A172 (cell line): ENCODE measurements at places on chromosomes 16 and 17. TPM values are rescaled to one million over a fixed set of nuclear protein-coding genes. Genes with fewer than 3 reads are reported as not detected.

GRCh38 chr17:38429476-38430100 lies 1.3 kb downstream of the ARHGAP23 start:
- no peak for DNase-seq

Gene CPNE7
- total RNA-seq: 4.7 and 18.5 TPM in 2 replicates

- DNase-seq: no peak
Measured at GRCh38 chr16:48131201-48131935, 24.4 kb downstream of the ABCC12 start.

Gene KRT36
- 0.05 TPM in 1 of 2 replicates, not detected in the other for total RNA-seq

- DNase-seq: no peak
Measured at GRCh38 chr17:10879190-10879836, 41.4 kb upstream of the PIRT start.

Gene BANP
- 16.9 and 25.4 TPM in 2 replicates for total RNA-seq

DNA sequence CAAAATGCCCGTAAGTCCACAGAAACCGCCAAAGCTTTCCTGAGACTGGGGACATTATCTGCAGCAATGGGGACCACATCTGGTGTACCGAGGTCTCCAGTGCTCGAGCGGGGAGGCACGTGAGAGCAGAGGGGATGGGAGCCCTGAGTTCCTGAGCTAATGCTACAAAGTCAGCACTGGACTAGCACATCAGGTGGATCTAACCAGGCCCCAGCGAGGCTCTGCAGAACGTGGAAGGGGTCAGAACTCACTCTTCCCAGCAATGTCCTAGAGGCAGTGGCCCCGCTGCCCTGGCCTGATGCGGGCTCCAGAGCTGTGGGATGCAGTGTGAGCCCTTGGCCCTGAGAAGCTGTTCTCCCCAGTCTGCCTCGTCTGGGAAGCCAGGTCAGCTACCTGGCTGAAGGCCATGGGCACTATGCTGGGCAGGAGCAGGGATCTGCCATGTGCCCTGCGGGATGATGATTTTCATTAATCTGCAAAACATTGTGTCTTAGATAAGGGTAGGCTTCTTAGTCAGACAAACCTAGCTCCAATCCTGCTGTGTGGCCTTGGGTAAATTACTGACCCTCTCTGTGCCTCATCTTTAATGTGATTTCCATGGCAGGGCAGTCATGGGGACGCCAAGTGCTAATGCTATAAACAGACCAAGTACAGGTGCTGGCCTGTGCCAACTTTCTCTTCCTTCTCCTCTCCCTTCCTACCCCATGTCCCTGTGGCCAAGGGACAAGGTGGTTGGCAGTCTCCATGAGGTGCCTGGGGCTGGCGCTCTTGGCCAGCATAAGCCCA lies 40.1 kb upstream of the SLC38A10 start:
- DNase-seq: no peak

Gene TANC2
- 4.9 and 26.0 TPM in 2 replicates for total RNA-seq

Gene NOG
- total RNA-seq: 94.6 and 149 TPM in 2 replicates

- DNase-seq: peak; percentile 97
Measured at GRCh38 chr17:47862621-47863440, 11.9 kb upstream of the SP6 start.

Gene PIMREG
- total RNA-seq: 81.2 and 96.3 TPM in 2 replicates

Gene GRAPL
- not detected in 2 replicates for total RNA-seq

GRCh38 chr17:75849724-75850123 lies 5.4 kb downstream of the WBP2 start:
- DNase-seq: no peak

- no peak for DNase-seq
Measured at GRCh38 chr16:5775916-5776315, 678.3 kb upstream of the EEF2KMT start.

- DNase-seq: no peak
Measured at GRCh38 chr17:9189870-9190269, 168.6 kb downstream of the NTN1 start.

GRCh38 chr17:75626496-75627038 lies 6.7 kb upstream of the SMIM5 start:
- DNase-seq: no peak

Gene CALB2
- total RNA-seq: 2.6 and 5.2 TPM in 2 replicates

DNA sequence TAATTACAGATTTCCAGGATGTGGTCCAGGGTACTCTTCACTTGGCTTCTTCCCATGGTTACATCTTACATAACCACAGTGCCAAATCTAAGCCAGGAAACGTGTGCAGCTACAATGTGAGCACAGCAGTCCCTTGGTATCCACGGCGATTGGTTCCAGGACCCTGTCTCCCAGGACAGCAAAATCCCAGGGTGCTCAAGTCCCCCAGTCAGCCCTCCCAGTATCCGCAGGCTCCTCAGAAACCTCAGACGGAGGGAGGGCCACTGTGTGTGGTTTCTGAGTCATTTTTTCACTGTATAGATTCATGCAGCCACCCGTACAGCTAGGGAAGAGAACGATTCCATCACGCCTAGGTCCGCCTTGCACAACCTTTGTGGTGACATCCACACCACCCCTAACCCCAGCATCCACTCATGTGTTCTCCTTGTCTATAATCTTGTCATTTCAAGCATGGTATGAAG lies 11.1 kb upstream of the ATP2C2 start:
- DNase-seq: peak; percentile 63

- DNase-seq: no peak
Measured at GRCh38 chr16:23521037-23521743, 10.9 kb upstream of the GGA2 start.

GRCh38 chr16:27547134-27547533 lies 2.6 kb downstream of the GTF3C1 start:
- DNase-seq: peak; percentile 69

Gene HLF
- total RNA-seq: 0.12 TPM in 1 of 2 replicates, not detected in the other

Gene CHST5
- total RNA-seq: not detected in 2 replicates

GRCh38 chr16:3046641-3047386 lies 453 bp downstream of the MMP25 start:
- no peak for DNase-seq

- peak; percentile 61 for DNase-seq
Measured at GRCh38 chr17:32504166-32504990, 17.6 kb downstream of the CDK5R1 start.

Gene AHSP
- not detected in 2 replicates for total RNA-seq
